ENCODE measurements at places on chromosomes 7 and 10.

DNA sequence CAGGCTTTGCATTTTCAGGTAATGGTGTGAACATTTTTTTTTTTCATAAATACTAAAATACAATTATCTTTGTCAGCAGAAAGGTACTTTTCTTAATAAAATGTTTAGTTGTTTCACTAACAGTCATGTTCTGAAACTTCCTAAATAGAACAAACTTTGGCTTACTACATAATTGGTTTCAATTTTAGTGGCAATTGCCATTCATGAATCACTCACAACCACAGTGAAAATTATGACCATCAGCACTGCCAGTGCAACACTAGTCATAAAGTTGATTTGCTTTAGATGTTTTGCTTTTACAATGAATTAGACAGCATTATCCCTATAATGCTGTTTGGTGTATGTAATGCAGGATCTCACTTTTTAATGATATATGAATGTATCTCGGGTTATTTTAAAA lies 297.6 kb upstream of the PLXDC2 start:
- DNase-seq, result no peak

DNA sequence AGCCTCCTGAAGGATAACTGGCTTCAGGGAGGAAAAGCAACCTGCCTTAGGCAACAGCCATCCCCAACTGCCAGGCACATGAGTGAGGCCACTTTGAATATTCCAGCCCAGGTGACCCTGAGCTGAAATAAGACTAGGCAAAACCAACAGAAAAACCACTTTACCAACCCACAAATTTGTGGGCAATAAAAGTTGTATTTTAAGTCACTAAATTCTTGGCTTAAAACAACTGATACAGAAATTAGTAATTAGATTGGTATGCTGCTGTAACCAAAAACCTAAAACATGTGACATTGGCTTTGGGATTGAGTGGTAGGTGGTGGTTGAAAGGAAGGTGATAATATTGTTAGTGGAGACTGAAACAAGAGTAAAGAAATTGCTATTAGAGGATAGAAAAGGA lies 39.9 kb downstream of the ABCB4 start:
- DNase-seq, result no peak

DNA sequence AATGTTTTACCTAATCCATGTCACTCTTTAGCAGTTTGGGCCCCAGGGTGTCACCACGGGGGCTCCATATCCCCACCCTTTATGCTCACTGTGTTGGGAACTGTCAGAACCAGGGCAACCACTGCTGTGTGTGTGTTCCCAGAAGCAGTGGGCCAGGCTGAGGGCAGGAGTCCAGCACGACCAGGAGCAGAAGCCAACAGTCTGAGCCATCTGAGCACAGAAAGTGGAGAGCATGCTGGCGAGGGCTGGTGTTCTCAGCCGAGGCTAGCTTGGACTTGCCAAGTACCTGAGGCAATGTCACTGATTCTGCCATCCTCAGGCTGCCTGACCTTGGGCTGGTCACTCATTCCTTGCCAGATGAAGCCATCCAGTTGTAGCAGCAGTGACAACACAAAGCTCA lies 285.0 kb downstream of the BMPER start:
- DNase-seq, result no peak

GRCh38 chr10:110077436-110078130 lies 69.8 kb downstream of the ADD3 start:
- peak; percentile 6 for DNase-seq

DNA sequence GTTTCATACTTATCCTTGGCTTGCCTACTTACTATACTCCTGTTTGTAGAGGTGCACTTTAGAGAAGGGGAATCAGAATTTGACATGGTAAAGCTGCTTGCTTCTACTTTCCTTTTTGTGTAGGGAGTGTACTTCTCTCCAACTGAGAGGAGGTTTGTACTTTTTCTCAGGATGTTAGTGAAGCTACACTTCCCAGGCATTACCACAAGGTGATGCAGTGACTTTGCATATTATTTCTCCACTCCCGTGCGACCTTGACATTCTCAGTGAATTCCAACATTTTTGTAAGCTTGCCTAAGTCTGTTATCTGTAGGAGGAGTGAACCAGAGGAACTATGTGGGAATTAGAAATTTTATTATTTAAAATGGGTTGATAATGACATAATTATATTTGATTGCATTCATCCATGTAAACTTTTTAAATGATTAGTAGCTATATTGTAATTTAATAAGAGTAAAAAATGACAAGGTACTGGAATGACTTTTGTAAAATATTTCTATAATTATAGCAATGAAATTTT lies 5.2 kb downstream of the TAX1BP1 start:
- DNase-seq, result no peak

- no peak for DNase-seq
Measured at GRCh38 chr7:110988890-110989501, 101.9 kb upstream of the LRRN3 start.

GRCh38 chr10:29434111-29434510 lies 145.2 kb downstream of the LYZL1 start:
- no peak for DNase-seq

- DNase-seq, result peak; percentile 57
Measured at GRCh38 chr7:17298840-17299482, 509 bp downstream of the AHR start.

- DNase-seq, result no peak
Measured at GRCh38 chr10:7100032-7100702, 310.7 kb downstream of the SFMBT2 start.

GRCh38 chr7:2196381-2197378 lies 36.1 kb downstream of the MAD1L1 start:
- no peak for DNase-seq

DNA sequence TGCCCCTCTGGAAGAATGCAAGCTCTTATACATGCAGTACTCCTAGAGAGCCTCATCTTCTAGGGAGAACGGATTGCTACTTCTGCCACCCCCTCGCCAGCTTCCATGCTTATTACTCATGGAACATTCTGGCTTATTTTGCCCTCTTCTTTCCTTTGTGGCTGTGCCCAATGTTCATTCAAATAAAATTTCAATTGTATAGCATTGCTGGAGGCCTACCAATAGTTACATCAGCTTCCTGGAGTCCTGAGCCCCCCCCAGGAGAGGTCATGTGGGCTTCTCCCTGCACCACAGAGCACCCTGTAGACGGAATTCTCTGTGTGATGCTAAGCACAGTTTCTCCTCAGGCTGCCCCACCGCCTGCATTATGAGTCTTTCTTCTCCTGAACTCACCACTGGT lies 1094.0 kb downstream of the KCNMA1 start:
- DNase-seq, result no peak

GRCh38 chr7:23275912-23276311 lies 23.2 kb upstream of the MALSU1 start:
- DNase-seq, result no peak

DNA sequence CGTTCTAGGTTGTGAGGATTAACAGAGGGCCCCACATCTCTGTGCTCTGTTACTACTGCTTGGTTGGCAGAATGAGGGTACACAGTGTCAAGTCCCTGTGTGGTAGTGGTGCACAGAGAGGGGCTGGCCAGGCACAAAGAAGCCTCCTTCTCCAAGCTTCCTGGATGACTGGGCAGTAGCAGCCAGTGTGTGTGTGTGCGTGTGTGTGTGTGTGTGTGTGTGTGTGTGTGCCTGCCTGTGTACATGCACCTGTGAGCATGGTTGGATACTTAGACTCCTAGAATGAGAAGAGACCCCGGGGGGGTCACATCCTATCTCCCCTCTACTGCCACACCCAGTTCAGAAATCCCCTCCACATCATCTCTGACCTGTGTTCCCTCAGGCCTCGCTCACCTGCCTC lies 146.7 kb upstream of the UNC5B start:
- DNase-seq, result no peak

- no peak for DNase-seq
Measured at GRCh38 chr10:127198721-127199120, 2.3 kb upstream of the INSYN2A start.

- DNase-seq, result peak; percentile 51
Measured at GRCh38 chr7:92781117-92781720, 55.2 kb downstream of the CDK6 start.

DNA sequence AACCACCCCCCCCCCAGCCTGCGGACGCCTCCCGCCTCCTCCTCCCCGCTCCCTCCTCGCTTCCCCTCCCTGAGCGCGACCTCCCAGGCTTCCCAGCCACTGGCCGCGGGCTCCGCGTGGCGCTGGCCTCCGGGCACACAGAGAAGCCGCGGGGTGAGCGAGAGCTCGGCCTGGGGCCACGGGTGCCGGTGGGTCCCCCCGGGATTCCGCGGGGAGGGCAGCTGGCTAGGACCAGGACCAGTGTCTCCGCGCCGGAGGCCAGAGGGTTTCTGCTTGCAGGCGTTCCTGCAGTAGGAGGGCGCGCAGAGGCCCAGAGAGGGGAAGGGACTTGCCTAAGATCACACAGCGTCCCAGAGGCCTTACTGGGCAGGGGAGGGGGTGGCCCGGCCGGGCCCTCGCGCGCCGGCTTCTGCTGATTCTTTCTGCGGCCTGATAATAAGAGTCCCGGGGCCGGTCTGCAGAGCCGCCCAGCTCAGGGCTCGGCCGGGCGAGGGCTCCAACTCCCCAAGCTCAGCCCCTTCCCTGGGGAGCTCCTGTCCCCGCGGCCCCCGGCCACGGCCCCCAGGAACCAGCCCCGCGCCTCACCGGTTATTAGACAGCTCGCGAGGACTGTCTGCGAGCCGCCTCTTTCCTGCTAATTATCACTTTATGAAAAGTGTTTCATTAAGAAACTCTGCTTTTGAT lies 10.1 kb downstream of the UNCX start:
- DNase-seq, result no peak

DNA sequence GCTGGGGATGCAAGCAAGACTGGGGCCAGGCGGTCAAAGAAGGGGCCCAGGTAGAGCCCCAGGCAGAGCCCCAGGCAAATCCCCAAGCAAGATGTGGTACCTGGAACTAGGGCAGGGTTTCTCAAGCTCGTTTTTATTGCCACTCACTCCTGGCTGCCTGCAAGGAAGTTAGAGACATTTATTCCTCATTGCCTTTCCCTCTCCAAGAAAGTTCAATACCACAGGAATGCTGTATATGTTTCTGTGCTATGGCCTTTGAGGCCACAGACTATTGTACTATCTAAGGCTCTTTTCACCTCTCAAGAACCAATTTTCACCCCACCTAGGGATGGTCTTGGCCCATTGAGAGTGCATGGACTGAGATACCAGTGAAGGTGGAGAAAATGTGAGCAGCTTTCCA lies 71.3 kb downstream of the TACC2 start:
- DNase-seq, result no peak

DNA sequence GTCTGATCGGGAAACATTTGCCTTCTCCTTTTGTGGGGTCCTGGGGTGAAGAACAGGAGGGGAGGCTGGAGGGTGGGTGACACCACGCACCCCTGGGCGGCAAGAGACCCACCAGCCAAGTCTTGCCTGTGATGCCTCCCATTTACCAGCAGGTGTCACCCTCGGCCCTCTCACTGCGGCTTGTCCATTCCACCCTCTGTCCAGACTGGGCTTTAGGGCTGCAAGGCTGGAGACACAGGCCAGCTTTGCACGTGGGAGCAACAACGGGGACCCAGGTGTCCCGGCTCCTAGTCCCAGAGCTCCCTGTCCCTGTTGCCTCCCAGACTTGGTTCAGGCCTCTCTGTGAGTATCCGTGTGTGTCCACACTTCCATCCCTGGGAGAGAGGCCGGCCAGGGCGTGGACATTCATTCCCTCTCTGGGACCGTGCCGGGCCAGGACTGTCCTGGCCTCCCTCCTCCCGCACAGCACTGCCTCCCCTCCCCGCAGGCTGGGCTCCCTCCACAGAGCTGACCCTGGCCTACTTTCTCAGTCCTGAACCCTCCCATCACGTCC lies 36.2 kb upstream of the GTF2IRD1 start:
- peak; percentile 38 for DNase-seq

DNA sequence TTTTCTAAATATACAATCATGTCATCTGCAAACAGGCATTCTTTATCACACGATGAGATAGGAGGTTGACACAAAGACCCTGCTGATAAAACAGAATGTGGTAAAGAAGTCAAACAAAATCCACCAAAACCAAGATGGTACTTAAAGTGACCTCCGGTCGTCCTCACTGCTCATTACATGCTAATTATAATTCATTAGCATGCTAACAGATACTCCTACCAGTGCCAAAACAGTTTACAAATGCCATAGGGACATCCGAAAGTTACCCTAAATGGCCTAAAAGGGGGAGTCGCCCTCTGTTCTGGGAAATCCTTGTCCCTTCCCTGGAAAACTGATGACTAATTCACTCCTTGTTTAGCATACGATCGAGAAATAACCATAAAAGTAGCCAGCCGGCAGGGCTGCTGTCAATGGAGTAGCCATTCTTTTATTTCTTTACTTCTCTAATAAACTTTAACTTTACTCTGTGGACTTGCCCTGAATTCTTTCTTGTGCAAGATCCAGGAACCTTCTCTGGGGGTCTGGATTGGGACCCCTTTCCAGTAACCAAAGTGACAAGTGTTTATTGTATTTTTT lies 126.6 kb downstream of the CCDC71L start:
- DNase-seq, result no peak

GRCh38 chr7:125857606-125858005 lies 928.0 kb upstream of the POT1 start:
- no peak for DNase-seq

DNA sequence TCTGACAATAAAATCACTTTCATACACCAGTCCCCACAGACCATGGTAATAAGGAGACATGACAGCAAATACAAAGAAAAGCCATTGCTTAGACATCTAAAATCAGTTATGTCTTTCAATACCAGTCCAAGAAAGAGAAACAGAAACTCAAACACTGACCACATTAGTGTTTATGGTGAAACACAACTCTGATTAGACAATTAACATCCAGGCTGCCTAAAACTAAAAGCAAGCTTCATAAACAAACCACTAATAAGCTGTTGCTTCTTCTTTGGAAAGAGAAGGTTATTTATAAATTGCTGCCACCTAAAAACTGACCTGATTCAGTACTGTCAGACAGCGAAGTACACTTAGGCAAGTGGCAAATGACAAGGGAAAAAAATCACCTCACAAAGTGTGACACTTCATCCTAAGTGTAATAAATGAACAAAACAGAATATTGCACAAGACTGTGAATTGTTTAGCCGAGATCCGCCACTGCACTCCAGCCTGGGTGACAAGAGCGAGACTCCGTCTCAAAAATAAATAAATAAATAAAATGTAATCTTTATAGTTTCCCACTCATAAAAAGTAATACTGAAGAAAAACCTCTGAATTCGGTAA lies 277.4 kb downstream of the PARD3 start:
- no peak for DNase-seq

DNA sequence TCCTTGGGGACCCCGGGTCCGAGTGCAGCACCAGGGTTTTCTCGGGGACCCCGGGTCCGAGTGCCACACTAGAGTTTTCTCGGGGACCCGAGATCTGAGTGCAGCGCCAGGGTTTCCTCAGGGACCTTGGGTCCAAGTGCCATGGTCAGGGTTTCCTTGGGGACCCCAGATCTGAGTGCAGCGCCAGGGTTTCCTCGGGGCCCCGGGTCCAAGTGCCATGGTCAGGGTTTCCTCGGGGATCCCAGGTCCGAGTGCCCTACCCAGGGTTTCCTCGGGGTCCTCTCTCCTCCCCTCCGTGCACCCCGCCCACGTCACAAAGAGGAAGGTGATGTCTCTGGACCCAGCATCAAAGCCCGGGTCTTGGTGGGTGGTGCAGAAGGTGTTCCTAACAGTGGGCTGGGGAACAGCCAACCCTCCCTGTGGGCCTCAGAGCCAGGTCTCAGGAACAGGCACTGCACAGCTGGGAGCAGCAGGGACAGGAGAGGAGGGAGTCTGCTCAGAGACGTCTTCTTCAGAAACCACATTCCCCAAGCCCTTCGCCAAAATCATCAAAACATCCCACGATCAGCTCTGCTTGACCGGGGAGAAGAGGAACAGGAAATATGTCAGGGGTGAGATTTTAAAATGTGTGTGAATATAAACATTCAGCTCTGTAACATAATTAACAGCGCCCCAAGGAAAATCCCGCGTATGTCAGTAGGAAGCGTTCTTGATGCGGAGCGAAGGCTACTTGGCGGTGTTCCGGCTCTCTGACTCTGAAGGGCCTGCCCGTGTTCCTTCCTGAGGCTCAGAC lies 540.7 kb downstream of the DNAJB6 start:
- DNase-seq, result no peak
